Astrocyte of the hippocampus (primary cell): ENCODE measurements at places on chromosomes 12 and 14.
A peak's percentile ranks its signal among the peaks of the same experiment; 100 is the strongest.

GRCh38 chr12:132754160-132754932, 7.3 kb downstream of the ANKLE2 start:
- no peak for DNase-seq

GRCh38 chr12:12891080-12891880, at the start of gene GPRC5A:
Gene GPRC5A (plus strand): TSS chr12:12891562. CDS start chr12:12908250, 16,688 bp downstream.
- DNase-seq = peak; percentile 93

GRCh38 chr12:113088037-113088436, 31.5 kb downstream of the DTX1 start:
- no peak for DNase-seq

DNA sequence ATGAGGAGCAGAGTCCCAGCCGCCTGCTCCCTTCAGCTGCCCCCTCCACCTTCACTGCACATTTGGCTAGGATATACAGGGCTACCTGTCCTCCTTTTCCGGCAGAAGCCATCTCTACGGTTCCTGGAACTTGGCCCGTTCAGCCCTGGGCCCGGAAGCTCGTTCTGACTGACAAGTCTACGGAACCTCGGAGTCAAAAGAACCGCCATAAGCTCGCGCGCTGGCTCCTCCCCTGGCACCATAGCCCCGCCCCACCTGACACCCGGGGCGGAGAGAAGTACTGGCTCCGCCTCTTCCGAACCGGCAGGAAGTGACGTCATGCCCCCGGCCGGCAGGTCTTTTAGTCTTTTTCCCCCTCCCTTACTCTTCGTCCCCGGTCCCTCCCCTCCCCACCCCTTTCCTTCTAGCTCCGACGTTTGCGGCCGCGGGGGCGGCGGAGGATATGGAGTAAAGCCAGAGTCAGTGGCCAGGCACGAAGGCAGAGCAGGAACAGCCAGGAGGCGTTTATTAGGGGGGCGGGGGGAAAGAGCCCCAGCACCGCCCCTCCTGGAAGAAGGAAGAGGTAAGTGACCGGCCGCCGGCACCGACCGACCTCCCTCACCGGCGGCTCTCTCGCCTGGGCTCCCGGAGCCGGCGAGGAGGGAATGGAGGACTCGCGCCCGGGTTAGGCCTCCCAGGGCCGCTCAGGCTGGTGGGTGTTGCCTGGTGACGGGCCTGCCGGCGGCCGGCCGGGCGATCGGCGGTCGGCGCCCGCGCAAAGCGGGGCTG, at the start of the genes DEPDC4 and SCYL2:
DEPDC4 (minus strand) TSS at position 245 of the 768 bp plus-strand sequence; CDS start at position 242, 3 bp downstream.
SCYL2 (plus strand) TSS at position 343 of the 768 bp plus-strand sequence. CDS start 15,794 bp downstream, outside the sequence.
- DNase-seq = peak; percentile 99

- no peak for DNase-seq
Observed at GRCh38 chr14:58760121-58760520, 122.4 kb downstream of the DACT1 start.

DNA sequence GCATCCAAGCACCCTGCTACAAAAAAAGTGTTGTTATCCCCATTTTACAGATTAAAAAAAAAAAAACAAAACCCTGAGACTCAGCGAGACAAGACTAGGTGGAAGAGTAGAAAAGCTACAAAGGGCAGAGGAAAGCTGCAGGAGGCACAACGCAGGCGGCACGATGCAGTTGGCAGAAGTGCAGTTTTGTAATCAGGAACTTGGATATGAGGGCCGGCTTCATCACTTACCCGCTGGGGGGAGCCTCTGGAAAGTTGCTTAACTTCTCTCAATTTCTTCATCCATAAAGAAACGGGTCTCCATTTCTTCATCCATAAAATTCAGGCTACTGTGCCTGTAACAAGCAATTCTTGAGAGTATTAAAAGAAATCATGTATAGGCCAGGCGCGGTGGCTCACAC, 33.1 kb upstream of the CCDC60 start:
- DNase-seq = no peak

DNA sequence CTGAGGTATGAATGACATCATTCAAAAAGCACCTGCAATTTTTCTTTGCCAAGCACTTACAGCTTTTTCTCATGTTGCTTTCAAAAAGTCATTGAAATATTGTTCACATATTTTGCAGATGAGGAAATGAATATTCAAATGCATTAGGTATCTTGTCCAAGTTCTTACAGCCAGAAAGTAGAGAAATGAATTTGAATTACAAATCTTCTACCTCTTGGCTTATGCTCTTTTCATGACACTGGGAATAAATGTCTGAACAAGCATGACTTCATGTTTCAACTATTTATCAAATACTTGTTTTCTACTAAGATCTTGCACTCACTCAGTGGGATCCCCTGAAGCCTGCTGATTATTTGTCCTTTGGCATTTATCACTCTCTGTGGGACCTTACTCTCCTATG, 267.2 kb upstream of the BTG1 start:
- peak; percentile 34 for DNase-seq

DNA sequence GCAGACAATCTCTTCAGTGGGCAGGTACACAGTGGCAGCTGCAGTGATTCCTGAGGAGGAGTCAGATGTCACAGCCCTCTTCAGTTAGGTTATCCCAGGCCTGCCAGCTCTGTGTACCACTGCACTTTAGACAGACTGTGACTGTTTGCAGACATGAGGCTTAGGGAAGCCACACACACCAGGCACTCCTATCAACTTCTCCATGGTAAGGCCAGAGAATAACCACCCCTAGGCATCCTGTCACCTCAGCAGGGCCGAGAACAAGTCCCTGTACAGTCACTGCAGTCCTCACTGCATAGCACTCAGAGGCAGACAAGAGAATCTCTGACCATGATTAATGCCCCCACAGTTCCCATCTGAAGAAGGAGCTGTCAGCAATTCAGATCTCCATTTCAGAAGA, 296.5 kb downstream of the GALC start:
- no peak for DNase-seq

DNA sequence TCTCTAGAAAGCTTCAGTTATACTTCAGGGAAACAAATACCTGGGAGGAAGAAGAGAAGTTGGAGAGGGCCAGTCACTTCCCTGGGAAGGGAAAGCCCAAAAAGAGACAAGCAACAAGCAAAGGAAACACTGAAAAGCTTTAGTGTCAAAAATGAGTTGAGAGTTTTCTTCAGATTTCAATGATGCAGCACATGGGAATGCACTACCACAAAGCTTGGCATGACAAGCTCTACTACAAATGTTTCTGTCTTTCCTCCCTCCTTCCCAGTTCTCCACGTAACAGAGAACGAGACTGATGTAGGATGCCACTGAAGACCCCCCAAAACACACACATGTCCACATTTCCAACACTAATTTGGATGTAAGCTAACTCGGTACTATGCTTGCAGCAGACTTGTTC, 26.8 kb upstream of the ADAMTS20 start:
- DNase-seq = peak; percentile 16

DNA sequence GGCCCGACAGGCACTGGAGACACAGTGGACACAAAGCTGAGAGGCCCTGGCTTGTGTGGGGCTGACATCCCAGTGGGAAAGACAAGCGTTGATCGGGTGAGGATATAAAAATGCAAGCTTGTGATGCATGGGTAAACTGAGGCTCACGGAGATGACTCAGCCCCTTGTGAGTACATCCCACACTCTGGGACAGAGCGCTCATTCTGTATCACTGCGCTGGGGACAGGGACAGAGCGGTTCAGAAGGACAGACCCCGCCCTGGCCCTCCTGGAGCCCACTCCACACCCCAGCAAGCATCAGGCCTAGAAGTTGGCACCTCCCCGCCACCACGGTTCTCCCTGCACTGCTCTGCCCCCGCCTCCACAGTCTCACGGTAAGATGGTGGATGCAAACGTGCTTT, 156.3 kb downstream of the PIWIL1 start:
- no peak for DNase-seq

DNA sequence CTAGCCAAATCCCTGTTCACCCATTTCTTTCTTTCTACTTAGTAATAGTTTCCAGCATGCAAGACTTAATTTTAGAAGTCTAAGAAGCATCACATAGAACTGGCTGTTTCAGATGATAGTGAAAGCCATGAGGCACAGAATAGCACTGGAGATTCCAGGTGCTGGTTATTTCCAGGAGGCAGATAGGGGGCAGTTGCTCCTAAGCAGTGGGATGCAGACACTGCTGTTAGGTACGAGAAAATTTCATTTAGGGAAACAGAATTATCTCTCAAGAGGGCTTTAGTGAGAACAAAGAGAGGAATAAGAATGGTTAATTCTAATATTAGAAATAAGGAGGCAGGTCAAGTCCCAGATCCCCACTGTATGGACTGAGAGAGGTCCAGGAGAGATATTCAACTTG, 3.6 kb upstream of the MDGA2 start:
- no peak for DNase-seq

- no peak for DNase-seq
Observed at GRCh38 chr12:3921526-3921925, 48.3 kb upstream of the PARP11 start.

- DNase-seq = no peak
Observed at GRCh38 chr12:15880721-15881120, 1.5 kb upstream of the STRAP start.
